Fibroblast of skin of left quadriceps (primary cell): ENCODE measurements at places on chromosomes 2 and 18.

- DNase-seq: peak; percentile 40
These were observed 104.7 kb downstream of the TSN start for GRCh38 chr2:121860033-121860757.

- DNase-seq: no peak
These were observed 883.4 kb upstream of the CDH2 start for GRCh38 chr18:29060349-29060748.

DNA sequence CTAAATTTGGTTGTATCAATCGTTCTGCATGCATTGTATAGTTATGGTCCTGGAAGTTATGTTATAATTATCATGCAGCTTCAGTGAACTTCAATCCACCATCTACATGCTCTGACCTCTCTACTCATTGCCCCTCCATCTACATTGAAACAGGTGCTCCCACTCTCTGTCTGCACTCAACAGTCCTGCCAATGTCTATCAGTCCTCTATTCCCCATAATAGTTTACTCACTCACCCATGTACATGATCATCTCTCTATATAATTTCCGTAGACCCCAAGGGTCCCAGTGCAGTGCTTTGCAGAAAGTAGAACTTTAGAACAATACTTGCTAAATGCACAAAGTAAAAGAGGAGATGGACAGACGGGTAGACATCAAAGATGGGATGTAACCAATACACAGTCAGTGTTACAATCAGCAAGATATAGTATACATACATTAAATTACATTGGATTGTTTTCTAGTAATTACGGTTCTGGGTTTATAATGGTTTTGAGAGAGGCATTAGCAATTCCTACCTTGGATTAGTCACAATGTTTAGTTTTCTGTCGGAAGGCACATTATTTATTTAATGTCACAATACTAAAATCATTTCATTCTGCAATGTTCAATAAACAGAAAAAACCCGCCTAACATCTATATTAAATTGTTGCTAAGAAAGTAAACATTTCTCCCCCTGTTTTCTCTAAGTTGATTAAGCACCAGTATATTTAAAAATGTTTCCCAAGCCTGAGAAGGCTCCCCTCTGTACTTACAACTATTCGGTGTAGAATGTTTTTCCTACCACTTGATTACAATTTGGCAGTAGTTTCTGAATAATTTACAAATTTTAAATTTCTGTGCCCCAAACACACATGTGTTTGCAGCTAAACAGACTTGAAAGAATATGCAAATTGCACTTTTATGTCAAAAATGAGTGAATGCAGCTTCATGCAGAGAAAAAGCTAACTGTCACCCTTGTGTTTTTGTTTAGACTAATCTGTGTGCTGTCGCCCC lies 94.4 kb upstream of the SIX2 start:
- DNase-seq: no peak

DNA sequence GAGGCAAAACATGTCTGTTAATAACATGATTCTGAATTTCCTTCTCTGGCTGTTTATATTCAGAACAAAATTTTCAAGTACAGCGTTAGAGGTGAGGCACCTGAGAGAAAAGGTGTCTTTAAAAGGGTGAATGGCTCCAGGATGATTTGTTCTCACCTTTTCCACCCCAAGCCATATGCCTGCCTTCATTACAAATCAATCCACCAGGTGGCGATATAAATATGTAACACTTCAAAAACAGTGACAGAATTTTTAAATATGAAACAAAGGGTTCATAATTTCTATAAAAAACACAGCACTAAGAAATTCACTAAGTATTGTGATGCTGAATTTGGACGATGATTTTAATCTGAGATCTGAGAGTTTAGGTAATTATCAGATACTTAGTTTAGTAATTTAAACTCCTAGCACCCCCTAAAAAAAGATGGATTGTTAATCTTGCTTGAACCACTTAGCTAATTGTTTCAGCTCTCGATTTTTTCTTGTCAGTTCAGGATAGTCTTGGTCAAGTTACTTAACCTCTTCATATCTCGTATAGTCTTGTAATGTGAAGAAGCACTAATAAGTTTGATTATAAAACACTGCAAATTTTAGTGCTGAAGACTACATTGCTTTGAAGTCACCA lies 528.8 kb downstream of the CPS1 start:
- peak; percentile 0 for DNase-seq

GRCh38 chr2:73823916-73824523 lies 4.7 kb upstream of the STAMBP start:
- peak; percentile 65 for DNase-seq

DNA sequence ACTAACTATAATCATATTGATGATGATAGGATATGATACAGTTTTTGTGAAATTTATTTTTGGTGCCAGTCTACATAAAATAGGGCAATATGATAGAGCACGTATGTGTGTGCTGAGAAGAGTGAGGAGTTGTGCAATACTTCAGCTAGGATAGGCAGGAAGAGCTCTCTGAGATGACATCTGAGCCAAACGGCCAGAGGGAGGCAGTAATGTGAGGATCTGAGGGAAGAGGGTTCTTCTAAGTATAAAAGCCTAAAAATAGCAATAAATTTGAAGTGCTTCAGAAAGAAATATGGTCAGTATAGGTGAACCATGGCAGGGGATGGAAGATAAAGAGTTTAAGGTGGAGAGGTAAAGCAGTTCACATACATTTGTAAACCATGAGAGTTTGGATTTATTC lies 102.5 kb downstream of the OLA1 start:
- DNase-seq: no peak

DNA sequence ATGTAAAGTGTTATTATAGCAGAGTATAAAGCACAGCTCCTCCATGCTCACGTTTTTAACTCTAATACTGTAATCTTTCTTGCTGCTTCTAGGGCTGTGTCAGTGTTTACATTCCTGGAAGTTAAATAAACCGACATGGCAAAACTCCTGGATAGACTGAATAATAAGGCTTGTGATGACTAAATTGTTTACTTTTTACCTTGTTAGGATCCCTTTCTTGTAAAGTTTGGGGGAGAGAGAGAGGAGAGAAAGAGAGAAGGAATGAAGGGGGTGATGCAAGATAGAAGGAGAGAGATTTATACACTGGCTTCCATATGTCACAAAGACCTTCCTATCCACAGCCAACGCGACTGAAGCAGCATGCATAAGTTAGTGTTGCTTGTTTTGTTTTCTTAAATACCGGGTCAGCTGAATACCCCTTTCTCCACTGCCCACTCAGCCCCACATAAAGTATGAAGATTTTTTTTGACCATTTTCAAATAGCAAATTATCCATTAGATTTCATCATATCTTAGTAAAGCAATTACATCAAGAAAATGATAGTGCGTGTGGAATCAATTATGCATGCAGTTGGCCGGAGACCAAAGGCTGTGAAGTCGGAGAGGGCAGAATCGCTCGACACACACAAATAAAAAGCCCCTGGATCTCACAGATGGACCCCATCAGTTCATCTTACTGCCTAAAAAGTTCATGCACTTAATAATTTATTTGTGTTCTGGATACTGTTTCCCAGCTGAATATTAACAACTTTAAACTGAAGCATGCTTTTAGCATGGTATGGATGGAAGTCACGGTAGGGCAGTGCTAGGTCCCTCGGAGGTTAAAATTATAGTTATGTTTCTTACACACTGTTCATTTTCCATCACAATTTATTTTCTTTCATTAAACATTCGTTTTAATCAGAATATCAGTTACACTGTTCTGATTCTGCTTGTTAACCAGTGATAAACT lies 20.1 kb downstream of the BCL11A start:
- peak; percentile 87 for DNase-seq

- DNase-seq: no peak
These were observed 6.6 kb downstream of the CAPN10 start for GRCh38 chr2:240593026-240593702.

- no peak for DNase-seq
These were observed 871 bp upstream of the DUSP28 start for GRCh38 chr2:240559286-240559685.

GRCh38 chr2:41576423-41576822 lies 471.4 kb upstream of the PKDCC start:
- DNase-seq: no peak

GRCh38 chr2:237440819-237441281 lies 26.9 kb upstream of the COL6A3 start:
- no peak for DNase-seq

- DNase-seq: no peak
These were observed 18.6 kb upstream of the TXNDC2 start for GRCh38 chr18:9867071-9867594.

GRCh38 chr2:213018340-213018901 lies 133.0 kb downstream of the IKZF2 start:
- no peak for DNase-seq

DNA sequence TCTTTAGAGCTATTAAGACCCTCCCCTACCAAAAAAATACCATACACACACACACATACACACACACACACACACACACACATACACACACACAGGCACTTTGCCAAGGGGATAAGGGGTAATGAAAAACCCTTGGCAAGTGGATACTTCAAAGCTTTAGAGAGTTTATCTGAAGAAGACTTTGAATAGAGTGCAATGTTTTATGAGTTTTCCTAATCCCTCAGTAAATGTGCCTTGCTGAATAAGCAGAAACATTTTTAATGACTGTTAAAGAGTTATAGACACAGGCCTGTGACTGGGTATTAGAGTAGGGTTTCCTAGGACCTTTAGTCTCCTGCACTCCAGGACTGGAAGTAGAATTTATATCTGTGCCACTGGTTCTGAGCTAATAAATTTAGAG lies 75.5 kb upstream of the CTAGE1 start:
- DNase-seq: no peak

DNA sequence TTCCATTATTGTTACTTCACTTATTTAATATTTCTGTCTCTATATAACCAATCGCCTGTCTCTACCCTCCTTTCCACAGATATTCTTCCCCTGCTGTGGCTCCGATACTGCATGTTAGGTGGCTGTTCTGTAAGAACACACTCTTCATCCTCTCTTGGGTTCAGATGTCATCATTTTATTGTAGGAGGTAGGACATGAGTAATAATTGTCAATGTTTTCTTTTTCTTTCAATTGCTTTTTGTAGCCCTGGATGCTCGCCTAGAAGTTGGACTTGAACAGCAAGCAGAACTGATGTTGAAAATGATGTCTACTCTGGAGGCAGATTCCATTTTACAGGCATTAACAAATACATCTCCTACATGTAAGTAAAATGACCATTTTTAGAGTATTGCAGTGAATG lies 128.6 kb downstream of the BIRC6 start:
- DNase-seq: no peak

DNA sequence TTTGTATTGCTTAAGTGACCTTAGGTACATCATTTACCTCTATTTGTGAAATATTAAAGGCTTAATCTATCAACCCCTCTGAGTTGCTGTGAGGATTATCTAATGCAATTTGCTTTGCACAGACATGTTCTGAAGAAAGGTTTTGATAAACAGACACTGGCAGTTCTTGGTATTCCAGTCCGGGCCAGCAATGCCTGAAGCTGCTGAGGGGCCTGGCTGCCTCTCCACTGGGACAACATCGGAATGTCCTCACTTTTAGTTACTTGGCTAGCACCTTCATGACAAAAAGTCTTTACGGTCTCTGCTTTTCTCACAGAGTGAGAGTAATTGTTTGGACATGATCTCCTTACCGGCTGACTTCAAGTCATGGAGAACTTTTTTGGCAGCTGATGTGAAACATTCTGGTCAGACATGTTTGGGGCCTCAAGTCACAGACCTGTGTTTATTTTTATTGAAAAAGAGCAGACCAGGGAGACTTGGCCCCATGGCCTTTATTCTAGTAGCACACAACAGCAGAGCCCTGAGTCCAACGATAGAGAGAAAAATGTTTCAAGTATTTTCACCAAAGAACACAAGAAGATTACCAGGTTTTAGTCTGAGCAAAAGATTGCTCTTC lies 1112.3 kb upstream of the FANCL start:
- no peak for DNase-seq

- no peak for DNase-seq
These were observed 4.8 kb downstream of the ONECUT2 start for GRCh38 chr18:57439985-57440330.

DNA sequence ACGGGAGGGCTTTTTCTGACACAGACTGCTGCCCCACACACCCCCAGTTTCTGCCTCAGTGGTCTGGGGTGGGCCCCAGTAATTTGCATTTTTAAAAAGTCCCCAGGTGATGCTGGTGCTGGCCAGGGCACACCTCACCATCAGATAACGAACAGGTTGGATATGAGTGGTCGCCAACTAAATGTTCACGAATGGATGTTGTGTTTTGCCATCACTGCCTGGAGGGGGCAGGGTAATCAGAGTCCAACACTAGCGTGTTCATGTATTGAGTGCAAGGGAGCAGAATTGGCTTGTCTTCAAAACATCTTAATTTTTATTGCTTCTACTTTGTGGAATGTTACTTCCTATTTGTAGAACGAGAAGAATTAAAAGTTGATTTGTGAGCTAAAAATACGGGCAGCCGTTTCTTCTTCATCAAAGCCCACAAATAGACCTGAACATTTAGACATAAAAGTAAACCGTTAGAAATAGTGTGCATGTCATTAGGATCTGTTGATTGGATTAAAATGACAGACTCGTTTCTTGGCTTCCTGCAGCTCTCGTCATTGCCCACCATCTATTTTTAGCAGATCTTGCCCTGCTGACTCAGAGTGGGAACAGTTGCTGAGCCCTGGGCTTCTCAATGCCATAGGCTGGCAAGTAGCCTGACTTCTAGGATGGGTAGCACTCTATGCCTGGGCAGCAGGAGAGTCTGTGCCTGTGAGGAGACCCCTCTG lies 45.2 kb downstream of the NCK2 start:
- DNase-seq: peak; percentile 27

DNA sequence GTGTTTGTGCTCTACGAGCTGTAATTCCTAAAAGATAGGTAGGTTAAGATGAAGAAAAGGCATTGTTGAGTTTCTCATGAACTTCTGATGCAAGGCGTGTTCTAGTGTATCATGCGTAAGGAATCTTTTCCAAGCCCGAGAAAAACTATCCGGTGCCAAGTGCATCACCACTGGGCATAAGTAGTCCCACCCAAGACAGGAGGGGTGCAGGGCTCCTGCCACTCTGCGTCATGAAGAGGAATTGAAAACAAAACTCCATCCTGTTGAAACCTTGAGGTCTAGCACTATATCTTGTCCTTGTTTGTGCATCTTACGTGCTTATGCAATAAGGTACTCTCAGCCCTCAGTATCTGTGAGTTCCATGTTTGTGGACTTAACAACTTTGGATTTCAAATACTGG lies 45.7 kb downstream of the RAB31 start:
- DNase-seq: no peak

DNA sequence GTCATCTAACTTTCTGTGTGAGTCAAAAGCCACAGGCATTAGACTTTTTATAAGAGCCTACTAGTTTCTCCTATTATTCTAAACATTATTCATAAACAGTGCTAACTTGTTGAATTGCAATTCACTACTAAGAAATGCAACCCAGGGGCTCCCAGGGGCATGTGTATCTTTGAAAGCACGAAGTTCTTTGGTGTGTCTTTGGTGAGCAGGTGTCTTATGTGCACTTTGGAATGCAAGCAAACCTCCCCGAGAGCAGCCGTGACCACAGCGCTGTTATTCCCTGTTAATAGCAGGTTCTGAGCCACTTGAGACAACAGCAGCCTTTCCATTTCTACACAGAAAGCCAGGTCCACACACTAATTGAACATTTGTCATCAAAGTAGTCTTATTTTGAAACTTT lies 123.5 kb downstream of the PRKRA start:
- DNase-seq: no peak
